ENCODE measurements at places on chromosomes 6 and 20.

DNA sequence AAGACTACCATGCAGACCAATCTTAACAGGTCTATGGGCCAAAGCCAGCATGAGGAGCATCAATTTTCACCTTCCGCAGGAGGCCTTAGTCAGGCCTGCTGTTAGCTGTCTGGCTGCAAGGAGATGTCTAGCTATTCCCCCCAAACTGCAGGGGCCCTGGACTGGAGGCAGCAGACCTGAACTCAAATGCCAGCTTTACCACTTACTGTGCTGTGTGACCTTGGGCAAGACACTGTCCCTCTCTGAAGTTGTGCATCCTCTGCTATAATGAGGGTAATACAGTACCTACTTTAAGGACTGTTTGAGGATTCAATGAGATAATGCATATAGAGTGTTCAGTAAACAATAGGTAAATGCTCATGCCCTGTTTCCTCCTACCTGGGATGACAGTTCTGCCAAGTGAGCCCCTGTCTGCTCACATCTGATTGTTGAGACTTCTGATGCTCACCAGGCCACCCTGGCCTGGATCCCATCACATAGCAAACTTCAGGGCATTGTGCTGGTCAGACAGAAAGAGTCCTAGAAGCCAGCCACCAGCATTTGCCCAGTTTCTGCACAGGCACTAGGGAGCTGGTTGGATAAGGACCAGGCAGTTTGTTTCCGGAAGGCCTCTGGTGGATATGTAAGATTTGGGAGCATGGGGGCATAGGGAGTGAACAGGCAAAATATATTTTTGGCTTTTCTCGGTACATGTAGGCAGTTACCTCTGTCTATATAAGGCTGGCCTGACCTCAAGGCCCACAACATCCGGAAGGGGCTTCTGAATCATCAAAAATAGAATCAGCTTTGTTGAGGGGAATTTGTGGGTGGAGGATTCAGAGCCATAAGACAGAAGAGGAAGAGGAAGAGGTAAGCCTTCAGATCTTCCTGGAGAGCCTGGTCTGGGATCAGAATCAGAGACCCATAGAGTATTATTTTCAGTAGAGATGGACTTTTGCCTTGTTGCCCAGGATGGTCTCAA, 2.3 kb upstream of the OCSTAMP start:
- DNase-seq: no peak

GRCh38 chr20:1474817-1475603, 8.4 kb upstream of the NSFL1C start:
- DNase-seq: no peak

GRCh38 chr6:157791450-157791849, 31.6 kb upstream of the SNX9 start:
- no peak for DNase-seq

DNA sequence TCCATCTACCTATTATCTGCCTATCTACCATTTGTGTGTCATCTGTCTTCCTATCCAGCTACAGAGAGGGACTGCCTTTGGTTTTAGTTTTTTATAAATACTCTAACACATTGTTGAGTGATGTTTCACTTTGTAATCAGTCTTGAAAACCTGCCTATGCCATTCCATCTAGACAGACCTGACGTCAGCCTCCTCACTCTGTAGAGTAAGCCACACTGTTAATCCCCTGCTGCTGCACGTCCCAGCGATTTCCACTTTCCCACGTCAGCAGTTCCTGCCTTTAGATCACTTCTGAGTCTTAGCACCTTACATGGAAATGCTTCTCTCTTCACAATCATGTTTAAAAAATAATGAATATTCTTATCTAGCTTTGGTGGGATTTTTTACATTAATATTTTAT, 54.8 kb downstream of the PLG start:
- DNase-seq: no peak

GRCh38 chr6:56335726-56336125, 88.3 kb upstream of the COL21A1 start:
- no peak for DNase-seq

DNA sequence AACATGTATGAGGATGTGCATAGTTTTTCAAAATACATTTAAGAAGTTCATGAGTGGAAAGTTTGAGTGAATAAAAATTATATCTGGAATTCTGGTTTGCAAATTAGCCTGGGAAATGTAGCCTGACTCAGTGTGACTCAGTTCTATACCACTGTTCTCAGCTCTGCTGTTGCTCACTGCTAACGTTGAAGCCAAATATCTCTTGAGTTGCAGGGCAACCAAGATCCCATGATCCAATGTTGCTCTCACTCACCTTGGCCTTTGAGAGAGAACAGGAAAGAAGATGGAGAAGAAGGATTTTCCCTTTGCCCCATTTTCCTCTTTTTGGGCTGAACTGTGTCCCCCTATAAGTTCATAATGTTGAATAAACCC, 28.9 kb downstream of the PSMB9 start:
- no peak for DNase-seq

GRCh38 chr6:34745277-34746103, 11.8 kb upstream of the SNRPC start:
- peak; percentile 75 for DNase-seq

GRCh38 chr6:163490826-163491577, 76.5 kb downstream of the QKI start:
- DNase-seq: no peak

DNA sequence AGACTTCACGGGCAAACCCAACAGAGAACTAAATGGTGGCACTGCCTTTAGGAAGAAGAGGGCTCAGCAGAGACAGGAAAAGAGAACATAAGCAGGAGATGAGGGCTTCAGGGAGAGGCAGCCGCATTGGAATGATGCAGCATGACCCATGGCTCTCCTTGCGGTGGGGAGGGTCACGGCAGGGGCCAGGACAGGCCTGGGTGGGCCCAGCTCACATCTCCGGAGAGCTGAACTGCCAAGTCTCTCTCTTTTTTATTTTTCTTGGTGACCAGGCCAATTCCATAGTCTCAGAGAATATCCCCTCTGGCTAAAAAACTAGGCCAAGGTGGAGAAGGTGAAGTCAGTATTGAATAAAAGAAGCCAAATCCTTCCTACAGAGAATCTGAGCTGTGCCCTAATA, 77.5 kb upstream of the TRAF3IP2 start:
- DNase-seq: no peak

DNA sequence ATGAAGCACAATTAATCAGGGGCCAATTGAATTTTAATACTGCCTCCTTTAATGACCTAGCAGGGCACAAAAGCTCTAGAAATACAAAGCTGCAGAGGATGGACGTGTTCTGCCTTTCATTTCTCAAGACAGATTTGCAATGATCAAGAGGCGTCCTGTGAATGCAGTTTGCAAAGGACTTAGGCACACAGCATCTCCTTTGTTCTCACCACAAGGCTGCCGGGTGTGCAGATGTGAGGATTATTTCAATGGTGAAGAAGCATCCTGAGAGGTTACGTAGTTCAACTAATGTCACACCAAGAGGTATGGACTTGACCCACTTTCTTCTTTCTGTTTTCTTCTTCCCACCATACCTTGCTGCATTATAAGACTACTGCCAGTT, 42.9 kb upstream of the SPTLC3 start:
- no peak for DNase-seq

DNA sequence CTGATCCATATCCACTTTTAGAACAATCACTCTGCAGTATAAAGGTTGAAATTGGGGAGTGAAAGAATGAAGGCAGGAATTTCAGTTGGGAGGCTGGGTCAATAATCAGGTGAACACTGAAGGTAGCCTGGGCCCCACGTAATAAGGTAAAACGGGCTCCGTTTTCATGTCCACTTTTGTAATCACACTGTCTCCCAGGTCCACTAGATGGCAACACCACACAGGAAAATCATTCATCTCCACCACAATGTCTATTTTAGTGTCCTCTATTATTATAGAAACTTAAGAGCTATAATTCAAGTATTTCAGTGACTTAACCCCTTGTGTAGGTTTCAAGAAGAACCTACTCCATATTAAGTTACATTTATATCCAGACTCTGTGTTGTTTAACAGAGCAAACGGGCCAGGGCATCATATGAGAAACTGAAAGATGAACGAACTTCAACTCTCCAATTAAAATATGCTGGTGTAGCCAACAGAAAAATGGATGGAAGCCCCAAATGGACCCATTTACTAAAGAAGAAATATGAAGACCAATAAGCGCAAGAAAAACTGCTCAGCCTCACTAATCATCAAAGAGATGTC, 45.9 kb upstream of the MC3R start:
- no peak for DNase-seq

DNA sequence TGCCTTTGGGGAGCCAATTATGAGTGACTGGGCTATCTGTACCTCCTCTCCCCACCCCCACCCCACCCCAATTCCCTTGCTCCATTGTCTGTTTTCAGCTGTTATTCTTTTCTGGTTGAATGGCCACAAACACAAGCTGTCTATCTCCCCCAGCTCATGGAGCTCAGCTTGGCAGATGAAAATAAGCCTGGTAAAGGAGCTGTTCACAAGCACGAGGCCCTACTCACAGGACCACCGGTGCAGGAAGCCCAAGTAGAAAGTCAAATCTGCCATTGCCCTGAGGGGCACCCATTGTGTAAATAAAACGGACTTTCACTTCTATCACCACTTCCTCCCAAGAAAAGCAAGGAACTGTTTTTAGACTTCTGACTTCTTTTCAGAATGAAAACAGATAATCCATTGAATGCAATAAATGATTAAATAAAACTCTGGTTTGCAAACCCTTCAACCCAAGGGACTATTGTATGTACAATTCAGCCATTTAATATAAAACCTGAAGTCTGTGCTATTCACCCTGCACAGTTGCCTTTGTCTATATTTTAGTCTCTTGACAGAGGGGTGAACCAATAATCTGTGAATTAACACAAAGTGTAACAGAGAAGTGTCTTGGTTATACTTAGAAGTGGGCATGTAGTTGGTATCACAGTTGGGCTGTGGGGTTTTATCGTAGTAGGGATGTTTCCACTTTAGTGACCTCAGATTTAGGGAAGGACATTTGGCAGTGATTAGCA, 27.7 kb downstream of the RIPOR2 start:
- no peak for DNase-seq

DNA sequence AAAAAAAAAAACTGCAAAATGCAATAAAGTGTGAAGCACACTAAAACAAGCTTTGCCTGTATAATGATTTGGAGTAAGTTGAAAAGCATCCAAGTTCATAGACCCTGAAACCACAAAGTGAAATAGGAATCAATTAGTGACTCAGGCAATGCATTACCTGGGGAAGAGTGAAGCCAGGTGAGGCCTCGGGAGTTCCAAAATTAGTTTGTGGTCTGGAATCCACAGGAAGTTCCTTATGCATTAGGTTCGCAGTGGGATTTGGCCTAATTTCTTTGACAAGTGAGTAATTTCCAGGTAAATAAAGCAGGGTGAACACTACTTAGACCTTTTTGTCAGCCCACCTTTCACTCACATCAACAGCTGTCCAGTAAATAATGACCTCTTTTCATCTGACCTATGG, 490.8 kb downstream of the CBLN4 start:
- DNase-seq: no peak

DNA sequence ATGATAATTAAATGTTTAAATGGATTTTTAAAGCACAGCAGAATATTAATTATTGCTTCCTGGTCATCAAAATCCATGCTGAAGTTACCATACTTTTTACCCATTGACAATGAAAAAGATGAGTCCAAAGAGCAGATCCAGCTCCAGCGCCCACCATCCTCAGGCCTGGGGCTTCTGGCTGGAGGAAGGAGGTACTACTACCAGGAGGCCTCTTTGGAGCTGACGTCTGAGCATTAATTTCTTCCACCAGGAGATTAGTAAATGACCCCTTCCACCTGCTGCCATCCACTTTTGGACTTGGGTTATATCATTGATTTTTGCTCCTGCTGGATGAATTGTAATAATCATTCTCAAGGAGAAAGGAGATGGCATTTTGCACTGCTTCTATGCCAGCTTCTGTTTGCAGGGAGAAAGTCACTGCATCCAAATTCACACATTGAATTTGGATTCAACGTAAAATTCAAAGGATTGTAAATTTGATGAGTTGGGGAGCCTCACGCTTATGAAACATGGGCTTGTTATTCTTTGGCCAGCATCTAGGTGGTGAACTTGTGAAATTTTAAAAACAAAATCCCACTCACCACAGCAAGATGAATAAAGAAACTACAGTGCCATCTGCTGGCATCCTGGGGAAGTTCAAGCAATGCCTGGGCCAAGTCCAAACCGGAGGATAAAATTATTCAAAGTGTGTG, 121.8 kb downstream of the SASH1 start:
- DNase-seq: peak; percentile 54

GRCh38 chr6:145189836-145190235, 545.5 kb downstream of the EPM2A start:
- no peak for DNase-seq

GRCh38 chr20:47487175-47487917, 14.3 kb upstream of the NCOA3 start:
- DNase-seq: peak; percentile 33
